ENCODE measurements at places on chromosomes 4 and X.

DNA sequence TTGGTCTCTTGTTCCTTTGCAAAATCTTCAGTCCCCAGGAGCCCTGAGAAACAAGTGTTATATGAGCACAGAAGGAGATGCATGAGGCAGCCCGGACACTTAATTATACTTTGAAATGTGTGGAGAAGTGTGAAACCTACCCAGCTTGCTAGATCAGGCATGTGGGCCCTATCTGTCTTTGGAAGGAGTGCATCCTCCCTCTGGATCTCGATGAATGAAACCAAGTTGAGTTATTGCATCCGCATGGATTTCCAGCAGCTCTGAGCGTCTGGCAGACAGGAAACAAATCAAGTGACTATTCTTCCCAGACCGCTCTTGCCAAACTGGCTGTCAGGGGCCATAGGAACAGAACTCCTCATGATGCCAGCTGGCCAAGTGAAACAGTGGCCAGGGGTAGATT lies 19.6 kb upstream of the SOWAHD start:
- no peak for DNase-seq

DNA sequence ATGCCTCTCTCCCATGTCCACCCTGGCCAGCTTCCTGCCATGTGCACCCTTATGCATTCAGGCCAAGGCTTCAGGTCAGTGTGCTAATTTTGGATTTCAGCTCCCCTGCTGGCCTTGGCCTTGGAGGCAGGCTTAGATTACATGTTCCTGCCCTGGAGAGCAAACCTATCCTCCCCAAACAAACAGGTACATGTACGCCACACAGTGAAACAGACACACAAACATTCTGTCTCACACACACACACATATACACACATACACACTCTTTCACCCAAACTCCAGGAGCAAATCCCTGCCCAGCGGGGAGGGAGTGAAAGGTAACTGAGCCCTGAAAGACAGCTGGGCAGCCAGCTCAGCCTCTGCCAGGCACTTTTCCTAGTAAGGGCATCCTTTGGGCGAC lies 62.7 kb upstream of the ARHGAP36 start:
- DNase-seq: no peak

- no peak for DNase-seq
Observed at GRCh38 chr4:106062452-106062875, 167.2 kb downstream of the NPNT start.

GRCh38 chr4:106032851-106033286 lies 137.6 kb downstream of the NPNT start:
- DNase-seq: no peak

- no peak for DNase-seq
Observed at GRCh38 chr4:84070289-84070688, 428.8 kb downstream of the NKX6-1 start.

- no peak for DNase-seq
Observed at GRCh38 chrX:397575-397974, 10.9 kb upstream of the PPP2R3B start.

- no peak for DNase-seq
Observed at GRCh38 chr4:183718876-183719275, 59.8 kb downstream of the TRAPPC11 start.

DNA sequence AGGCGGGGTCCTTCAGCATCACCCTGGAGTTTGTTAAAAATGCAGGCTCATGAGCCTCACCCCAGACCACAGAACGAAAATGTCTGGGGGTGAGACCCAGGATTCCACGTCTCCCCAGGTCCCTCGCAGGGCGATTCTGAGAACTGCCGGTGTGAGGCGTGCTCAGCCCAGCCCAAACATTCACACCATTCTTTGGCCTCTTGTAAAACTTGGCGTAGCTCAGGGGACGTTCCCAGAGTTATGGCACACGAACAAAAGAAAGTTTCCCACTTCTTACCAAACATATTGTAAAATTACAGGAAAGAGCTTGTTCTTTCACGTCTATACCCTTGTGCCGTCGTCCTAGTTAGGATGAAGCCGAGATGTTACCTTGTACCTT lies 12.9 kb downstream of the CD99 start:
- DNase-seq: no peak

- DNase-seq: no peak
Observed at GRCh38 chr4:25057299-25057698, 26.6 kb upstream of the LGI2 start.

DNA sequence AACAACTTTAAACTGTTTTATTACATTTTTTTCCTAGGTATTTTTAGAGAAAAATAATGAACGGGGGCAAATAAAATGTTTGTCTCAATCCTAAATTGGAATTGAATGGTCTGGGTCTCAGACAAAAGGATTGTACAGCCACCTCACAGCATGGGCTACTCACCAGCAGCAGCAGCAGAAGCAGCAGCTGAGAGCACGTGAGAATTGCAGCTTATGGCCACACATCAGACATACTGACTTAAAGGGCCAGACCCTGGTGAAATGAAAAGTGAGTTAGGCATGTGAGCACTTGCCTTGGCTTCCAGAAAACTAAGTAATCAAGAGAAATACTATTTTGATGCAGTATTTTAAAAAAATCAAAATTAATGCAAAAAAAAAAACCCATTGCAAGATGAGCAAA lies 56.6 kb downstream of the AASDH start:
- DNase-seq: no peak

- no peak for DNase-seq
Observed at GRCh38 chr4:87227751-87228151, 7.3 kb upstream of the KLHL8 start.

GRCh38 chr4:84495118-84495793 lies 3.8 kb downstream of the NKX6-1 start:
- DNase-seq: no peak

DNA sequence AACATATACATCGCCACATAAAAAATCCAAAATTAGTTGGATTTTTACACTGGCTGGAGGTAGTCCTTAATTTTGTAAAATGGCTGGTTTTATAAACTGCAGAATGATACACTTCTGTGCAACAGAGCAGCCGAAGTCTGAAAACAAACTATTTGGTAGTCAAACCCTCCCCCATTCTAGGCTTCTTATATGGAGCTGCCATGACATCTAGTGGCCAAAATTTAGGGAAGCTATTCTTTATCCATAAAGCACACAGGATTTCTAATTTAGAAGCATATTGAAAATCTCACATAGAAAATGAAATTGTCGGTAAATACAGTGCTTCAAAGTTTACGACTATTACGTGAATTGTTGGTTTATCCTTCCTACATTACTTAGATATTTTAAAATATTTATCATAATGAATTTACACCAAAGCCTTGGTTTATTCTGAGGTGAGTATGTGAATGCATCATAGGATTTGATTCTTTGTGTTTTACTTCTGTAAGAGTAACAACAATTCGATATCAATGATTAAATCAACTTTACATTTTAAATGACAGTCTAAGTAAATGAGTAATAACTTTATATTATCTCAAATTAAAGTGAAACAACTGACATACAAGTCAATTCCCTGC lies 113.4 kb upstream of the FAM241A start:
- DNase-seq: no peak

GRCh38 chr4:94399721-94400120 lies 52.0 kb upstream of the PDLIM5 start:
- peak; percentile 44 for DNase-seq

DNA sequence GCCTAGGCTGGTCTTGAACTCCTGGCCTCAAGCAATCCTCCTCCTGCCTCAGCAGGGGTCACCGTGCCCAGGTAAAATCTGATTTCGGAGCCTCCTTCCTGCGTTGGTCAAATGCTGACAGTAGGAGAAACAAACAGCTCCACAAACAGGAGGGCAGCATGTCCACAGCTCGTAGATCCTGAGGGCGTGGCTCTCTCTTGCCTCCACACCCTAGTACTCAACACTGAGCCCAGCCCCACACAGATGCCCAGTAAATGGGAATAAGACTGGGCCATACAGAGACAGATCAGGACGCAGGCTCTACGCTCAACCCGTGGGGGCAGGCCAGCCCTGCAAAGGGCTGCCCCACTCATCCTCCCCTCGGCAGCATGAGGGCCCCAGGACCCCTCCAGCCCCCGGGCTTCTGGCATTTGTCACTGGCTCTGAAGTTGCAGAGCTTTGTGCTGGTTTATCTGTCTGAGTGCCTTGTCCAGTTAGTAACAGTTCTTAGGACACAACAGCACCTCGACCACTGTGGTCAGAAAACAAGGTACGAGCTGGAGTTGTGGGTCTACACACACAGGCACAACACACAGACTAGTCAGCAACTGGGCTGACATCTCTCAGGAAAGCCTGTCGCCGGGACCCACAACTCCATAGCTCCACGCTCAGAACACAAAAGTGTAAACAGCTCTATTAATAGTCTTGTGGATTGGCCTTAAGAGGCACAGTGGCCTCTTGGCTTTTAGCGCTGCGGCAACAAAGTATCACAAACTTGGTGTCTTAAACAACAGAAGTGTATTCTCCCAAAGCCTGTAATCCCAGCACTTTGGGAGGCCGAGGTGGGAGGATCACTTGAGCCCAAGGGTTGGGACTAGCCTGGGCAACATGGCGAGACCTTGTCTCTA lies 5.2 kb downstream of the TNIP2 start:
- DNase-seq: no peak

DNA sequence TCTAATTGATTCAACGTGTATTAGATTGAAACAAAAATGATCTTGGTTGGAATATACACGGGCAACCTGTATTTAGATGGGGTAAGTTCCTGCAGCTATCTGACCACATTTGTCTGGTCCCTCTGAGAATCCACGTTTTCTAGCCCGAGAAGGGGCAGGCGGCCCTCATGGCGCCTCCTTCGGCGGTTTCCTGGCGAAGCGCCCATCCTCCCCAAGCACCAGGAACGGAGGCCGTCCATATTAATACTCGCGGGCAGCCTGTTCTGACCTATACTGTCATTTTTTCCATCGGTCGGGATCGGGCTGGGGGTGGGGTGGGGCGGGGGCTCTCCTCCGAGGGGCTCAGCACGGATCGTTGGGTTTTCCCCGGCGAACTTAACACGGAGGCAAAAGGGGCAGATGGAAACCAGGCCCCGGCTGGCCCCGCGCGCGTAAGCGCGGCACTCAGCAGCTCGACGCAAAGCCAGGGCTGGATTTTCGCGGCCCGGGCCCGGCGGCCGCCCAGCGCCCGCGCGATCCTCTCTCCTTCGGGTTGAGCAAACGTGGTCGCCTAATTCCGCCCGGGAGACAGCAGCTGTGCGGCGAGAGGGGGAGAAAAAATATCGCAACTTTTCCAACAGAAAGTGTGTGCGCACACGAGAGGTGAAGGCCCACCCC lies 77.2 kb upstream of the BCOR start:
- DNase-seq: no peak

DNA sequence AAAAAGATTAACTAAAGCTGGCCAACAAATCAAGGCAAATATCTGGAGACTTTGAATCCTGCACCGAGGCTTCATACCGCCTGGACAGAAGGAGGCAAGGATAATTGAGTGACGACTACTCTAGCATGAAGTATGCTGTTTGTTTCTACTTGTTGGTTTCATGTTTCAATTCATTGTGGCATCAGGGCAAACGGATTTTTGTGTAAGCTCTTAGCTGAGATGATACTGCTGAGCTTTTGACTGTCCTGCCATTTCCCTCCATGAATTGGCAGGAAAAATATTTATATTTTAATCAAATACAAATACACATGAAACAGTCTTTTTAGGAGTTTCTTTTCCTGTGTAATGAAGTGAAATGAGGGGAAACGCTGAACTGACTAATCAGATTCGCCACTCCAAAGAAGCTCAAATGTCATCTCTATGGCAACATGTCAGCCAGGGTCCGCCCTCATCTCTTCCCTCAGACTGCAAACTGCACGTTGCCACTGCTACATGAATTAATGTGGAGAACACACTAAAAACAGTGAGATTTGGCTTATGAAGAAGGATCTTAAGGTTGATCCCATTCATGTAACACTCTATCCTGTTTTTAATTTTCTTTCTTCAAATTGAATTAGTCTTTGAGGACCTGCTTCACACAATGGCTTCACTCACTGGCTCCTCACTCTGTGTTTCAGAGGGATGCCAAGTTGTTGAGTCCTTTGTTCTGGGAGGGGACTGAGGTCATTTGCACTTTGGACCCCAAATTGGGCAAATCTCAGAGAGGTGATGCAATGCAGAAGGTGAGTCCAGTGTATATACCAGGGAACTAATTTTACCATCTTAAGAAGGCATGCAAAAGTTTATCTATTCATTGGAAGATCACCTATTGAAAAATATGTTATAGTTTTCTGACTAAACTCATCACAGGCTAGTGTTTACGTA lies 149.6 kb upstream of the MID1 start:
- peak; percentile 60 for DNase-seq

DNA sequence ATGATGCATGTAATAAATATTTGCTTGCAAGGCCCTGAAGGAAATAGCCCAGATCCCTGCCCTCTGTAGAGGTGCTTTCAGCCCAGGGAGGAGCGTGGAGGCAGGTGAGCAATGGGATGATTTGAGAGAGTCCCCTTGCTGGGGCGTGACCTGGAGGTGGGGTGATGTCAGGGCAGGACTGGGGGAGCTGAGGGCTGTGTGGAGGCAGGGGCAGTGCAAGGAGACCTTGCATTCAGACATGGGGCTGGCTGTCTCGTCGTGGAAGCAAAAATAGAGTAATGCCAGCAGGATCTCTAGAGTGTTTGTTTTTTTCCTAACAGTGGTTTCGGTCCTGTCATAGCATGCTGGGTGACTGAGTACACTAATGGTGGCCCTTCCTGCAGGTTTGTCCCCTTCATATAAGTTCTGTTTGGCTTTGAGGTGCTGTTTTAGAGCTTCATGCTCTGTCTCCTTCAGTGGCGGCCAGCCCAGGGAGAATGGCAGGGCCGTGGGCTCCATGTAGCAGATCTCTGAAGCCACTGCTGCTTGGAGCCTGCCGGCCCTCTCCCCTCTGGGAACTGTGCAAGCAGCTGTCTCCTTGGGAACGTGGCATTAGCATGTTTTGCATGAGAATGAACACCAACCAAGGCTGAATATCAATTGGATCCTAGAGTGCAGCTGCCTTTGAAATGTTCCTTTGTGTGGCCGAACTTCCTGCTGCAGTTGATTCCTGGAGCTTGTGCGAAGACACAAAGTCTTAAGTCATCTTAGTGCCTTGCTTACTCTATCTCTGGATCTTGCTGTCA lies 39.3 kb upstream of the CLDN34 start:
- DNase-seq: no peak

DNA sequence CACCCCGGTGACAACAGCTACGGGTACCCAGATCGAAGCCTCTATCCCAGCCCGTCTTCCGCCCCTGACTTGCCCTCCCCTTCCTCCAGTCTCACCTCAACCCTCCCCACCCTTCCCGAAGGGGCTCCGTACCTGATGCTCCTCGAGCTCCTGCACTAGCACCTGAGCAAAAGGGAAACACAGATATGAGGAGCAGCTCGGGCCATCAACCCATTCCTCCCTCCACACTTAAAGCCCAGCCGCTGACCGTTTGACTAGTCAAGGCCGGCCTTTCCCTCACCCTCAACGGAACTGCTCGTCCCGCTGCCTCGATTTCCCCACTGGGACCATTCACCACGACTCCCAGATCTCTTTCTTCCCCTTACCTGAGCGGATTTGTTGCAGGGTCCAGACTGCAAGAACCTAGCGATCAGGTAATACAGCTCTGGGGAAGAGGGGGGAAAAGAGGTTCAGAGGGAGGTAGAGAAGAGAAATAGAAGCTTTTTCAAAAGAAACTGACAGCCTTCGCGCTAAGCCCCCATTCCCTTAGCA lies 731 bp downstream of the BRWD3 start:
- no peak for DNase-seq

GRCh38 chr4:70927502-70928137 lies 25.5 kb downstream of the MOB1B start:
- DNase-seq: no peak

GRCh38 chrX:150544835-150545770 lies 23.3 kb upstream of the MTM1 start:
- DNase-seq: no peak
